Glomerular endothelial cell (primary cell): ENCODE measurements at places on chromosomes 16 and 17. TPM values are rescaled to one million over a fixed set of nuclear protein-coding genes. Genes with fewer than 3 reads are reported as not detected.

GRCh38 chr17:78317794-78318400 lies 42.0 kb downstream of the SOCS3 start:
- no peak for DNase-seq

DNA sequence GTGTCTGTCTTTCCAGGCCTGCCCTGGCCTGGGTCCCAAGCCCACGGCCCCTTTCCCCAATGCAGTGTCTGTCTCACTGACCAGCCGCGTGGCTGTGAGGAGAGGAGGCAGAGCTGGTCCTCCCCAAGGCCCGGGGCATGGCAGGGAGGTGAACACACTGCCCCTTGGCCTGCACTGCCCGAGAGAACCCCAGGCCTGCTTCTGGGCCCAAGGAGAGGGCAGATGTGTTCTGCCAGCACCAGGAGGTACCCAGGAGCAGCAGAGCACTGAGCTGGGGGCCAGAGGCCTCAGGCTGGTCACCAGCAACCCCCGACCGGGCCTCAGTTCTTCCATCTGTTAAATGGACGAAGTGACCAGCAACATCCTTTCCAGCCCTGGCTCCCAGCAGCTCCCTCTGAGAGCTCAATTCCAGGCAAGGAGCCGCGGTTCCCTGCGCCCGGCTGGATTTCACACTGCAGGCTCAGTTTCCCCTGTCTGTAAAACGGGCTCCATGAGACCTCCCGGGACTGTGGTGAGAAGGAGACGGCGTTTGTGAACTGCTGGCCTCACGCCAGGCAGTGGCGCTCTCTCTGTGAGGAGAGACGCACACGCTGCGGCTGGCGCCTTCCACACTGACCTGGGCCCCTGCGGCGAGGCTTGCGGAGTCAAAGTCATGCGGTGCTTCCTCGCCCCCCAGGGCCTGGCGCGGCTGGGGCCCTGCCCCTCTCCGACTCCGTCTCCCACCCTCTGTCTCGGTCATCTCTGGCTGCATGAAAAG lies 8.1 kb upstream of the ZFPM1 start:
- DNase-seq, result no peak

OR1G1 gene
- total RNA-seq, result not detected in 2 replicates

- no peak for DNase-seq
Observed at GRCh38 chr16:84535408-84535807, 30.9 kb upstream of the MEAK7 start.

GRCh38 chr16:67437513-67437912 lies 6.6 kb downstream of the HSD11B2 start:
- no peak for DNase-seq

PITPNM3 gene
- 0.15 and 0.82 TPM in 2 replicates for total RNA-seq
